Naive thymus-derived CD8-positive, alpha-beta T cell (primary cell): ENCODE measurements at places on chromosomes 5 and 9.

DNA sequence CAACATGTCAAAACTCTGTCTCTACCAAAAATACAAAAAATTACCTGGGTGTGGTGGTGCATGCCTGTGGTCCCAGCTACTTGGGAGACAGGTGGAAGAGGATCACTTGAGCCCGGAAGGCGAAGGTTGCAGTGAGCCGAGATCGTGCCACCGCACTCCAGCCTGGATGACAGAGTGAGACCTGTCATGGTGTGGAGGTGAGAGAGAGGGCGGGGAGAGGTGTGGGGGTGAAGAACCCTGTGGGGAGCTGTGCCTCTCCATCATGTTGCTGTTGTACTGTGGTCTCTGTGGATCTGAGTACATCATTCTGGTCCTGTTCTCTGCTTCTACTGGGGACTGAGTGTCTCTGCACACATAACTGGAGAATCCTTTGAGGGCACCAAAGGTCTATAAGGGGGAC, 11.3 kb upstream of the SLC34A1 start:
- DNase-seq: no peak

DNA sequence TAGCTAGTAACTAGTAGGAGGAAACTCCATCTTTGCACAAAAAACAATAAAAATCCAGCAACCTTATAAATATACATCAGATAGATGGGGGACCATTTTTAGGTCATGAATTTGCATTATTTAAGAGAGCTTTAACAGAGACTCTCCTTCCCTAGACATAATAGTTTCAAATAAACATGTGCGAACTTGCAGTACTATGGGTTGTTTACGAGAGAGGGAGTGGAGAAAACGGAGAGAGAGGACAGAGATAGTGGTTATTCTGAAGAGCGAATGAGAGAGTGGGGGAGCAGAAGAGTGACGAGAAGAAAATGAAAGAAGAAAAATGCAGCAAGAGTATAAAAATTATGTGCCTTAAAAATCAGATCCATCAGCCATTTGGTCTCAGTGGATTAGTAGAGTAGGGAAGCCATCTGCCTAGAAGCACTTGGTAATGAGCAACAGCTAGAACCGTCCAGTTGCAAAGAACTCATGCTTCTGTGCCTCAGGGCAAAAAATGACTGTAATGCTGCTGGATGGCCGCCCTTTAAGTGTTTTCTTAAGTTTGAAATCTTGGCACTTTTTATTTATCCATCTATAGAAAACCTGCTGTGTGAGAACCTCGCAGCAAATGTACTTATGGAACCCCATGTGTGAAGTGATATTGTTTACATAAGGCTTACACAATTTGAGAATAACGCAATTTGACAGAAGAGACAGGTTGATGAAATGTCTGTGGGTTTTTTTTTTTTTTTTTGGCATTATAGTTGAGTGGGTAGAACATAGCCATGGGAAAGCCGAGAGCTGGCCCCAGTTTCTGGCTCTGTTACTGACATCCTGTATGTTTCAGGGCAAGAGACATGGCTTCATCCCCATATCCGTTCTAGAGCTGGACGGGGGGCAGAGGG, 95.6 kb upstream of the ZNF608 start:
- DNase-seq: no peak

DNA sequence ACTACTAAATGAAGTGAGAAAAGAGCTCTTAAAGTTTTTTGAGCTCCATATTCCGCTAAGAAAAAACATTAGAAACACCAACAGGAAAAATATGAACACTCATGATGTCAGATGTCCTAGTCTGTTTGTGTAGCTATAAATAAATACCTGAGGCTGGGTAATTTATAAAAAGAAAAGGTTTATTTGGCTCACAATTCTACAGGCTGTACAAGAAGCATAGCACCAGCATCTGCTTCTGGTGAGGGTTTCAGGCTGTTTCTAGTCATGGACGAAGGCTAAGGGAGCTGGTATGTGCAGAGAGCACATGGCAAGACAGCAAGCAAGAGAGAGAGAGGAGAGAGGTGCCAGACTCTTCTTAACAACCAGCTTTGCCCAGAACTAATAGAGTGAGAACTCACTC, 186.2 kb downstream of the PLK2 start:
- DNase-seq: no peak

DNA sequence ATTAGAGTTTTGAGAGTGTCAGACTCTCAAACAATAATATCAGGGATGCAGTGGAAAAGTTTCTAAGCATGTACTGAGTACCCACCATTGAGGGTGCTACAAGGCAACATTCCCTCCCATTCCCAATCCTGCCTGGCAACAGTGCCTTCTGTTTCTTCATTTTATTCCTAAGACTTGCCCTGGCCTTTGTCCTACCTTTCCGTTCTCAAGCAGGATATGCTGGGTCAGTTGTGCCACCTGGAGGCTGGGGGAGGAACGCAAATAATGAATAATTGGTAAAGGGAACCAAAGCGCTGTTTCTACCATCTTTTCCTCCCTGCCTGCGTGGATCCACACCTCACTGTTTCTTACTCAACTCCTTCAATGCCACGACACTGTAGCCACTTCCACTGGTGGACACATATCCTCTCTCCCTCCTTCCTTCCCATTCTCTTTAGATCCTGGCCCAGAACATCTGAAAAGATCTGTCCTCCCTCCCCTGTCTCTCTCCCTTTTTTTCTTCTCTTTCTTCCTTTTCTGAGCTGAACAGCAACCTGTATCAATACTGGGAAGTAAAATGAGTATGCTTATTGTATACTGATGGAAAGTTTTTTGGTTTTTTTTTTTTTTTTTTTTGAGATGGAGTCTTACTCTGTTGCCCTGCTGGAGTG, 149.5 kb downstream of the C9orf152 start:
- peak; percentile 36 for DNase-seq

GRCh38 chr9:134403292-134403681, 77.0 kb downstream of the RXRA start:
- DNase-seq: no peak

DNA sequence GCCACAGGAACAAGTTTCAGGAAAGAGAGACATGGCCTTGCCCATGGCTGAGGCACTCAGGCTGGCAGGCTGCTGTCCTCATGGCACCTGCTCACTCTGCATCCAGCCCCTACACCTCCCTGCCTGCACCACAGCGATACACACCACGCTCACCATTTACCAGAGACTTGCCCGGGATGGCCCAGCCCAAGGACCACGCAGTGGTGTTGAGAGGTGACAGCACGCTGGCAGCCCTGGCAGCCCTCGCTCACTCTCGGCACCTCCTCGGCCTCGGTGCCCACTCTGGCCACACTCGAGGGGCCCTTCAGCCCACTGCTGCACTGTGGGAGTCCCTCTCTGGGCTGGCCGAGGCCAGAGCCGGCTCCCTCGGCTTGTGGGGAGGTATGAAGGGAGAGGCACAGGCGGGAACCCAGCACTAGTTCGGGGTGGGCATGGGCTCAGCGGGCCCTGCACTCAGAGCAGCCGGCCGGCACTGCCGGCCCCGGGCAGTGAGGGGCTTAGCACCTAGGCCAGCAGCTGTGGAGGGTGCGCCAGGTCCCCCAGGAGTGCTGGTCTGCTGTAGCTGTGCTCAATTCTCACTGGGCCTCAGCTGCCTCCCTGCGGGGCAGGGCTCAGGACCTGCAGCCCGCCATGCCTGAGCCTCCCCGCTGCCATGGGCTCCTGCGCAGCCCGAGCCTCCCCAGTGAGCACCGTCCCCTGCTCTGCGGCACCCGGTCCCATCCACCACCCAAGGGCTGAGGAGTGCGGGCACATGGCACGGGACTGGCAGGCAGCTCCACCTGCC, 20.3 kb downstream of the ZDHHC11B start:
- no peak for DNase-seq

DNA sequence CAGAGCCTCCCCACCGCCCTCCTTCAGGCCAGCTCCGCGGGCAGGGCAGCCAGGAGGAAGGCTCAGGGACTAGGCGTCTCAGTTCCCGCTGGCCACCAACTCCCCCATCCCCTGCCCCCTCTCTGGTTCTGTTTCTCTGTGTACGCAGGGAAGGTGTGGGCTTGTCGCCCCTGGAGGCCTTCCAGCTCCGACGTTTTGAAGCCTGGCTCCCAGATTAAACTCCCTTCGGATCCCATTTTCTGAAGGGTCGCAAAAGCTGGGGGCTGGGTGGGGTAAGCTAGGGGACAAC, 346 bp downstream of the ATOX1 start:
- no peak for DNase-seq

GRCh38 chr9:115126404-115126803, 8.4 kb upstream of the TNC start:
- DNase-seq: no peak

- no peak for DNase-seq
Observed at GRCh38 chr5:61440086-61440485, 108.0 kb downstream of the ZSWIM6 start.

GRCh38 chr9:126839301-126839700, 21.1 kb upstream of the ZBTB34 start:
- no peak for DNase-seq

DNA sequence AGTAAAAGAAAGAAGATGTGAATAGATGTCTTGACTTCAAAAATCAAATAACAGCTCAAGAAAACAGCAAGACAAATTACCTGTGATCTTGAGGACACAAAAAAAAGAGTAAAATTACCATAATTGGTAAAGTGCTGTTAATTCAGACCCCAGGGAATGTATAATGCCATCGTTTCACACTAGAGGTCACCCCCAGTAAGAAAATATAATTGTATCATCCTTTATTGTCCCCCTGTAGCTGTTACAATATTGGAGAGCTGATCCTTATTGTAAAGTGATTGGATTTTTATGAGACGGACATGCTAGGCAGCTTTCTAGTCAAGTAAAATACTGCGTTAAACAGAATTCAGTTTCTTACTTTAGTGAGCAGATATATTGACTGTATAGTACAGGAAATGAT, 377.0 kb downstream of the TLE1 start:
- DNase-seq: no peak

- DNase-seq: no peak
Observed at GRCh38 chr5:59628062-59628828, 265.3 kb downstream of the PDE4D start.

DNA sequence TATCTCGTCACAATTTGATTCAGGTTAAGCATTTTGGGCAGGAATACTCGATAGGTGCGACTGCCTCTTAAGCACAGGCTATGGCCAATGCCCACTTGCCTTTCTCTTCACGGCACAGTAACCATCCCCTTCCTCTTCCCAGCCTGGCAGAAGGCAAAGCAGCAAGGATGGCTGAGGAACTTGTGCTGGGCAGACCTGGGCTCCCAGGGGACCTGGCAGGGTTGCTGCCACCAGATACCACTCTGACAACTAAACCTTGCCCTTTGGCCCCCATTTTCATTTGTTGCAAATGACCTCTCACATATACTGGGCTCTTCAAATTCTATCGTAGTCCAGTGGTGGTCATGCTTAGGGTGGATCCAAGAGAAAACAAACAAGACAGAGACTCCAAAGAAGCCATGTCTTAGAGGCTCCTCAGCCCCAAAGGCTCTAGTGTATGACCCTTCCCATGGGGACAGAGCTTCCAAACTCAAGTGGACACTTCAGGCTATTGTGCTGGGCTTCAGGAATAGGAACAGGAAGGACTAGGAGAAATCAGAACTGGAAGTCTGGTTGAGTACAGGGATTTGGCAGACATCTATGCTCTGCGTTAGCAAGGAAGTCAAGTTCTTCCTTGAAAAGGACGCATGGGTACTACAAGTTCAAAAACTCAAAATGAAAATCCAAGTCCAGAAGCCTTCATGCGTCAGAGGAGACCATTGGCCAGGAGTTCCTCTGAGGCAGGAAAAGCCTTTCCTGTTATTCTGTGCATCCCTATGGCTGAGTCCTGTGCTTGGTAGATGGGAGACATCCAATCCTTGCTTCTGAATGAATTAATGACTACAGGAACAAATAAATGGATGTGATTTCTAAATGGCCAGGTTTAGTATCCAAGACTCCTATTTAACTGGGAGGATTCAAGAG, 64.6 kb upstream of the PLPP1 start:
- DNase-seq: no peak

- DNase-seq: no peak
Observed at GRCh38 chr5:38794986-38795385, 50.8 kb upstream of the OSMR start.

DNA sequence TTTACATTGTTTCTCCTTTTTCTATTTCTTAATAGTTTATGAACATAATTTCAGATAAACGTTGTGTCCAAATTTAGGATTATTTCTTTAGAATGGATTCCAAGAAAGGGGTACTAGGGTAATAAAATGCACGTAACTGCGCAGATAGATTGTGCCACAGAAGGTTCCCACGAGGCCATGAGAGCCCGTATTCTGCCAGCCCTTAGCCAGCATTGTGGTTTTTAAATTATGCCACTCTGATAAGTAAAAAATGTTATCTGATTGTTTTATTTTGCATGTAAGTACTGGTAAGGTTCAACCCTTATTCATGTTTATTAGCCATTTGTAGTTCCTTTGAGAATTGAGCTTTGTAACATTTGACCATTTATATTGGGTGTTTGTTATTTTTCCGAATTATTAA, 88.7 kb downstream of the PRKACG start:
- no peak for DNase-seq

DNA sequence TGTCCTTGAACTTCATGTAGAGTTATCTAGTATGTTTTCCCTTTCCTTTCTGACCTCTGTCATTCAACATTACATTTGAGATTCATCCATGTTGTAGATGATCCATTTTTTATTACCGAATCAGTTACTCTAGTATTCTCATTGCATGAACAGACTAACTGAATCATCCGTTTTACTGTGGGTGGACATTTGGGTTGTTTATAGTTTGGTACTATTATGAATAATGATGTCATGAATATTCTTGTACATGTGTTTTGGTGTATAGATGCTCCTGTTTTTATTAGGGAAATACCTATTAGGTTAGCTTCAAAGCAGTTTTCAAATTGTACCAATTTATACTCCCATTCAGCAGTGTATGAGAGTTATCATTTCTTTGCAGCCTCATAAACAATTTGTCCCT, 94.3 kb upstream of the NIPAL4 start:
- no peak for DNase-seq

DNA sequence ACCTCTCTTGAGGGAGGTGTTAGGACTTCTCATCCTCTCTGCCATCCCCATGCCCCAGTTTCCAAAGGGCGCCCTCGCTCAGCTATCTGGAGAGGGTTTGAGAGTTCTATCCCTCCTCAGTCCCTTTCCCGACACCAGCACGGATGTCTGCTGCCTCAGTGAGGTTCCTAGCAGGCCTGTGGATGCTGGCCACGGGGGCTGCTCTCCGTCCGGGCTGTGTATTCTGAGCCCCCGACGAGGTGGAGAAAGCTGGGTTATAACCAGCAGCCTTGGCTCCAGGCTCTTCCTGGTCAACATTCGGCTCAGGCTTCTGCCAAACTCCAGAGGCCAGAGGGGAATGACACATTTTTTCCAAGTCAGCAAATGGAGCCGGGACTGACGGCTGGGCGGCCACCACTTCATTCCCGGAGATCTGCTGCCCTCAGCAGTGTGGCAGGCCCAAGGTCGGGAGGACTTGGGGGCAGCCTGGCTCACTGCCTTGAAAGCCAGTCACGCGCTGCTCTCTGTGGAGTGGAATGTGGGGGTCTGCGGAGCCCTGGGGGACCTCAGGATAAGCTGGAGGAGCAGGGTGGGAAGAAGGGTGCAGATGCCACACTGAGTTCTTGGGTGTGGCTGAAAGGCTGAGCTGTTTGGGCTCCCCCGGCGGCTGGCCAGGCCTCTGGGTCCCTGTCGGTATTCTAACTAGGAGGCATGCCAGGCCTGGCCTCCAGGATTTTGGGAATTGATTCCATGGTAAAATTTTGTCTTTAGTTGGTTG, 27.4 kb downstream of the PTPA start:
- no peak for DNase-seq
